Ovary (tissue), 10 donors: ENCODE measurements at places on chromosomes 1 and 21. TPM values are rescaled to one million over a fixed set of nuclear protein-coding genes. Genes with fewer than 3 reads are reported as not detected.

SPATA45 gene
- not detected for total RNA-seq

PDPN gene
- 41.4 TPM for total RNA-seq

FCRL6 gene
- total RNA-seq = 0.25 TPM

UBL4B gene
- not detected for total RNA-seq

BSND gene
- not detected for total RNA-seq

LCE3E gene
- not detected for total RNA-seq

FOXD2 gene
- not detected for total RNA-seq
